ENCODE measurements at places on chromosomes 2 and 18.

DNA sequence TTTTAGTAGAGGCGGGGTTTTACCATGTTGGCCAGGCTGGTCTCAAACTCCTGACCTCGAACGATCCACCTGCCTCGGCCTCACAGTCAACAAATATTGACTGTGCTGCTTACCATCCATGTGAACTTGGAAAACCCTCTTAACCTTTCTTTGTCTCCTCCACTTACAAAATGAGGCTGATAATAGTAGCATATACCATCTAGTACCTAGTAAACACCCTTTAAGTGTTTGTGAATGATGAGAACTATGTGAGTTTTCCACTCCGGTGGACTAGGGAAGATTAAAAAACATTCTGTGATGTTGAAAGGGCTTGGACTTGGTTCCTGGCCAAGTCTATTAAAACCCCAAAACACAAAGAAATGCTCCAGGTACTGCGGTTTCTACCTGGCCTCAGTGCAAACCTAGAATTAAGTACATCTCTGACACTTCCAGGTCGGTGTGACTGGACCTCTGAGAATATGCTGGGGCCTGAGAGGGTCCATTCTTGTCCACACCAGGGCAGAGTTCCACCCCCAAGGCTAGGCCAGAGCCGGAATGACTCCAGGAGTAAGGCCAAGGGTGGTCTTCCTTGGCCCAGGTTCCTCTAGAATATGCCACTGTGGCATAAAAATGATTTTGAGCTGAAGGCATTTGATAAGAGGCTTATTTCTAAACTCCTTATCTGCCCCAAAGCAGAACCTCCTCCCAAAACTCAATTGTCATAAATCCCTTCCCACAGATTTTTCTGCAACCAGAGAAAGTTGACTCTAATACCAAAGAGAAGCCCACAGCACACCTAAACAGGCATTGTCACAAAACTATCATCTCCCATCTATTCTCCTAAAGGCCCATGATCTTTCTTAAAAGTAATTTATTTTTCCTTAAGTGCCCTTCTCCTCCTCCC, 217.5 kb downstream of the TGIF1 start:
- no peak for DNase-seq

- no peak for DNase-seq
Observed at GRCh38 chr2:216516730-216517350, 18.2 kb downstream of the RPL37A start.

GRCh38 chr2:176917-177316, 86.9 kb downstream of the SH3YL1 start:
- no peak for DNase-seq

GRCh38 chr2:230793572-230794359, 71.0 kb upstream of the ITM2C start:
- DNase-seq: peak; percentile 41

DNA sequence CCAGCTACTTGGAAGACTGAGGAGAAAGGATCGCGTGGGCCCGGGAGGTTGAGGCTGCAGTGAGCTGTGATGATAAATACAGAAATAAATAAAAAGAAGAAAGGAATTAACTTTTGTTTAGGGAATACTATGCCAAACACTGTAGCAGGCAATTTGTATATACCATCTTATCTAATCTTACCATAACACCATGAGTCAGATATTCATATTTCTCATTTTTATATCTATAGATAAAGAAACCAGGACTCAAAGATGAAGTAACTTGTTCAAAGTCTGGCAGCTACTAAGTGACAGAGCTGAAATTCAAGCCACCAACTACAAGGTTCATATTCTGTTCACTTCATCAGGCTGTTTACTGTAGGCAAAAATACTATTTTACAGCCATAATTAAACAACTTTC, 119.2 kb upstream of the SLC39A10 start:
- DNase-seq: no peak

GRCh38 chr2:455913-456312, 168.0 kb upstream of the ALKAL2 start:
- no peak for DNase-seq

DNA sequence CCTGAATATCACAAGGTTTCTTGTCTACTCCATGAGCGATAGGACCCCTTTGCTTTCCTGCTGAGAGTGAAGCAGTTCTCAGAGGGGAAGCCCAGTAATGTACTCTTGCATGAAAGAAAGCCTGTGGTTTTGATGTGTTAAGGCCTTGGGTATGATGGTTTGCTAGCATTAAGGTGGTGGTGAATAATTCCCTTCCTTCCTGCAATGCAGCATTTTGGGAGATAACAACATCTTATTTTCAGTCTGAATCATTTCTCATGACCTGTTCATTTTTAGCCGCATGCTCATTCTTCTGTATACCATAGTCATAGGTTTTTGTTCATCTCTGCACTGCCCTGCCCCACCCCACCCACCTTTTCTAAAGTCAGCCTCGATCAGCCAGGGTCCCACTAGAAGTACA, 66.2 kb downstream of the HNMT start:
- no peak for DNase-seq

GRCh38 chr2:113282747-113283533, 4.2 kb upstream of the PAX8 start:
- no peak for DNase-seq

GRCh38 chr2:118268268-118268667, 180.0 kb downstream of the INSIG2 start:
- DNase-seq: no peak

DNA sequence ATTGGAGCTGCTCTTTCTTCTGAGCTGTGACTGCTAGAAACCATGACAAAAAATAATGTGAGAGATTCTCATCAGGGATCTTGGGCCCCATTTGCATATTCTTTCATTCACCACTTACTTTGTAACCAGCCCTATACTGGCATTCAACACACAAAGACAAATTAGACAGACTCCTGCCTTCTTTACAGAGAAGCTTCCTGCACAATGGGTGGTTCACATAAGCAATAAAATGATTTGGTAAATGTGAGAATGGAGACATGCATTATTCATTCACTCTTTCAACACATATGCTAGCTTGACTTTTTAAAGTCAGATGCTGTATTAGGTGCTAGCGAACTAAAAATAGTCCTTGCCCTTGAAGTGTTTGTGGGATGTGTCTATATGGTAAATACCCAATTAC, 174.4 kb downstream of the NCKAP5 start:
- DNase-seq: no peak

GRCh38 chr2:66134138-66134701, 300.7 kb upstream of the MEIS1 start:
- DNase-seq: no peak

DNA sequence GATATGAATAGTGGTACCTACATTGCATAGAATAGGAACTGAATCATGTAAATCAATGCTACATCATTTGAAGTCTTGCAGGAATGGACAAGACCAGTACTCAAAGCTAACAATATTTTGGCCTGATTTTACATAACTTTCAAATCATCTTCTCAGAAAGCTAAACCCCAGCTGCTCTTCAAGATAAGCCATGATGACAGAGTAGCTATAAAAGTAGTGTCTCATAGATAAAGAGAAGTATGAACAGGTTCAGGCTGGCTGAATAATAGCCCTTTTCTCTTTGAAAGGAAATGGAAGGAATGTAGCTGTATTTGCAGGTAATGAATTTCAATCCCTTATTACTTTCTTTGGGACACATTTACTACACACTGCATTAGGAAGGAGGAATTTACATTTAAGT, 28.2 kb downstream of the TSPYL6 start:
- no peak for DNase-seq

- no peak for DNase-seq
Observed at GRCh38 chr2:64562148-64562784, 38.1 kb downstream of the AFTPH start.

- no peak for DNase-seq
Observed at GRCh38 chr18:13381944-13382365, 163.4 kb downstream of the LDLRAD4 start.

- DNase-seq: no peak
Observed at GRCh38 chr2:82839036-82839435, 1620.0 kb downstream of the SUCLG1 start.

DNA sequence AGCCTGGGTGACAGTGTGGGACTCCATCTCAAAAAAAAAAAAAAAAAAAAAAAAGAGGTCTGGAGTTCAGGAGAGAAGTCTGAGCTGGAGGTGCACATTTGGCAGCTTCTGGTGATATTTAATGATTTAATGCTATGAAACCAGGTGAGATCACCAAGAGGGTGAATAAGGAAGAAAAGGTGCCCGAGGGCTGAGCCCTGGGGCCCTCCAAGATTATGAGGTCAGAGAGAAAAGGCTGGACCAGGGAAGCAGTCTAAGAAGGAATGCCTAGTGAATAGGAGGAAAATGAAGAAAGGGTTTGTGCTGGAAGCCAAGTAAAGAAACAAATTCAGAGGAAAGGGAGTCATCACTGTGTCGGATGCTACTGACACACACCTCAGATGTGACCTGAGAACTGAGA, 88.0 kb upstream of the PELI1 start:
- no peak for DNase-seq

DNA sequence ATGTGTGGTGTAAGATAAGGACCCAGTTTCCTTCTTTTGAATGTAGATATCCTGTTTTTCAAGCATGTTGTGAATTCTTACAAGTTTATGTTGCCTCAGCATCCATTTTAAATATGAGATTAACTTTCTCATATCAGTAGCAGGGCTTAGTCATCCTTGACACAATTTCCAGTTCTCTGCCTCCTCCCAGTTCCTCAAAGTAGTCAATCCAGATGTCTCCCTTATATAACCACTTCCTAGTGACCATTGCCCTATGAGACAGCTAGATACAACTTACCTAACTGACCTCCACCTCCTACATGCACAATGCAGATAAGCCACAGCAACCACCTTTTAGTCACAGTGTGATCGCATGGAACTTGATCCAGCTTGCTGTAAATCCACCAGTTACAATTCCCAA, 269.2 kb upstream of the ZNF521 start:
- no peak for DNase-seq

- no peak for DNase-seq
Observed at GRCh38 chr2:84212611-84213314, 246.3 kb downstream of the SUCLG1 start.

- DNase-seq: no peak
Observed at GRCh38 chr2:141654311-141654710, 476.5 kb downstream of the LRP1B start.

DNA sequence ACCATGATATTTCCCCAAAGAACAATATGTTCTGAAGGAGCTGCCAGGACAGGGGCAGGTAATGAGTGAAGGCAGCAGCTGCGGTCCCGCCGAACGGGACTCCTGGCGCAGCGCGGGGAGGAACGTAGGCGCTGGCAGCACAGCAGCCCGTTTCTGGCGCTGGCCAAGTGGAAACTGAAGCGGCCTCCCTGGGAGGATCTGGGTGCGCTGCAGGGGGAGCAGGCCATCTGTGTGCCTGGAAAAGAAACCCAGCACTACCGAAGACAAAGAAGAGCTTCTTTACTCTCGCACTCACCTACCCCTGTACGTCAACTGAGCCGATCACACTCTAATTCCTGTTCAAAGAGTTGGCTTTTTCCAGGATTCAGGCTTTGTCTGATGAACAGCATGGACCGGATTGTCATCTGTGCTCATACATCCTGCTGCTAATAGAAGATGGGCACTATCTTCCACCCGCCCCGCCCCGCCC, 11.8 kb downstream of the G6PC2 start:
- DNase-seq: no peak

DNA sequence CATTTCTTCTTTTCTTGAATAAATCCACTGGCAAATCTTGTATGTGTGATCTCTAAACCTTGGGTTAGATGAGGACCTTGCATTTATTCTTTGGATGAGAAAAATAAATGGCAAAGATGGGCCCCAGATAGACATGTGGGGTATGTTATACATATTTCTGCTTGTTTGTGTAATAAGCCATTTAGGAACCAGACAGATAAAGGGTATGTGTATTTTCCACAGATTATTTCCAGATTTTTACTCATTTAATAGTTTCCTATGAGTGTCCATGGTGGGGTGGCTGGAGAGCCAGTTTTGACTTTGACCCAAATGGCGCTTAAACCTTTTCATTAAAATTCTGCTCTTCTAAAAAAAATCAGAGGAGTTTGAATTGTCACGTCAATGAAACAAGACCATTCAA, 102.8 kb downstream of the MYCN start:
- DNase-seq: no peak

GRCh38 chr18:9638886-9639285, 24.5 kb upstream of the PPP4R1 start:
- DNase-seq: no peak

- no peak for DNase-seq
Observed at GRCh38 chr2:126852361-126852760, 46.3 kb upstream of the TEX51 start.

GRCh38 chr2:46101557-46102220, 195.5 kb upstream of the EPAS1 start:
- DNase-seq: no peak

- no peak for DNase-seq
Observed at GRCh38 chr2:40452786-40453185, 896 bp upstream of the SLC8A1 start.

DNA sequence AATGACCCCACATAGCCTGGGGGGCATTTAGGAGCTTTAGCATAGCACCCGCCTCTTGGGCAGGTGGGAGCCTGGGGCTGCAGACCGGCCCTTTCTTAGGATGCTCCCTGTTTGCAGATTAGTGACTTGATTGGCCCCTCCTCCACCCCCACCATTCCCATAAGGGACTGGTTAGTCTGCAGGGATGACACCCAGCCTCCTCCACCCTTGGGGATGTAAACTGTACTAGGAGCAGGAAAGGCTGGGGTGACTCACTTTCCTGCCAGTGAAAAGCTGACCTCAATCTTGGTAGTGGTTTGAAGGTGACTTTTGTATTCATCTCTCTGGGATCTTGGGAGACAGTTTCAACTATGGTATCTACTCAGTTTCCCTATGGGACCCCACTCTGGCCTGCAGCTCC, 24.2 kb downstream of the CTIF start:
- no peak for DNase-seq

GRCh38 chr2:195320413-195320973, 336.5 kb upstream of the SLC39A10 start:
- no peak for DNase-seq

- no peak for DNase-seq
Observed at GRCh38 chr2:224734949-224735348, 18.8 kb upstream of the CCDC195 start.

DNA sequence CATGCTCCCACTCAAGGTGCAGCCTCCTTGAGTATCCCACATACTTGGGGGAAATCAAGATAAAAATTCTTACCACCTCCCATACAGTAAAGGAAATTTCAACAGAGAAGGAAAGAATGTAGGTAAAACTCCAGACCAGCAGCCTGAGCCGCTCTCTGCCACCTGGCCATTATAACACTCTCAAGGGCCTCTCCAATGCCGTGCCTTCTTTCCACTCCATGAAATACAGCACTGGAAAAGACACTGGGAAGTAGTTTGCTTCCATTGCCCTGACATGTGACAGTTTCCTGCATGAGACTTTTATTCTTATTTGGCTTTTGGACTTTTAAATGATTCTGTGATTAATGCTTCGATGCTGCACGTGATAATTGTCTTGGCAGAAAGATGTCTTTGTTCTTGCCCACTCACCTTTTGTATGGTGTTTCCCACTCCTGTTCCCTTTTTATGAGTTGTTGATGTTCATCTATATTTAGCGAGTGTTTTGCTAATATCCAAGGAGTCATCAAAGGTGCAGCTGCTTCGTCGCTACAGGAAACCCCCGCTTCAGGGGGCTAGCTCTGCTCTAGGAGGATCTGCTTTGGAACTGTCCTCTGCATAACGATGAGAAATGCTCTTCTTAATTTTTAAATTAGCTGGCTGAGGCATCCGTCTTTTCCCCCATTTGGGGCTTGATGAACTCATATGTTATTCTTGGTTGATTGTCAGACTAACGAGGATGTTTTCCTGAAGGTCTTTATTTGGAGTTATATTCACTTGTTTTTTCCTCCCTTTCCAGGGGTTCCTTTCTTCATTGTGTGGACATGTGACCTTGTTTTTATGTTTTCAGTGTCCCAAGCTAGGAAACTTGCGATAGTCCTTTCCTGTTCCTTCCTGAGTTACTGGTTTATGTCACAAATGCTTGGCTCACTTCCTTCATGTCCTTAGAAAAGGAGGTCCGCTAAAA, 179.4 kb downstream of the TXNL1 start:
- DNase-seq: no peak
